ENCODE measurements at places on chromosomes 11 and 22.

DNA sequence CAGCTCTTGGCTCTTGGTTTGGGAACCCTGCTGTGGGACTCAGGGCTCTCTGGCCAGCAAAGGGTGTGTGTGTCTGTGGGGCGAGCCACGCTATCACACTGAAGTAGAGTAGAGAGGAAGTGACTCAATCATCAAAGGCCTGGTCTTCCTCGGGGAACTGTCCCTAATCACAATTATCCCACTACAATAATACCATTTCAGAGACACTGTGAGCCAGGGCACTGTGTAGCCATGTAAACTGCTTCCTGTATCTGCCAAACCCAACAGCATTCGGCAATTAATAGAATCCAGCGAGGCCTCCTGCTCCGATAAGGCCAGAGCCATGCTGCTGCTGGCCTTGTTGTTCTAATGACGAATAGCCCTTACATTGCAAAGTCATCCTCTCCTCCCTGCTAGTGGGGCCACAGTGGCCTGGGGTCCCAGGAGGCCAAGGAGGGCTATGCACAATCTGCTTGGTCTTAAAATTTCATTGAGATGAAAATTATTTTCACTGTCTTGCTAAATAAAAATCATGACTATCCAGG lies 49.8 kb upstream of the LMO2 start:
- no peak for DNase-seq

DNA sequence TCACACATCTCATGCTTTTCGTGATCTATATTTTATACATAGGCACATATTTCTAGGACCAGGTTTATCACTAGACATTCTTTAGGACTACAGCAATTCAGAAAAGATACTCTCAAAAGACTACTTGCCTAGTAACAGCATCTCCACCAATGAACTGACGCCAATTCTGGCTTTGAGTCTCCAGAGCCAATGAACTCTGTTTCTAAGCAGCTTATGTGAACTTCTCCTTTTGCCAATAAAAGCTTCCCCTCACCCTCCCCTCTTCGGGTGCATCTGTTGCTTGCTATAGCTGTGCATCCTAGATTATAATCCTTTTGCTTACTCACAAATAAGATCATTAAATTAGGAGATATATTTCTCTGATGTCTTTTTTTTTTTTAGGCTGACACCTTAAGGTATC lies 11.4 kb upstream of the ANKK1 start:
- DNase-seq = no peak

GRCh38 chr11:124612045-124612444 lies 817 bp downstream of the PANX3 start:
- DNase-seq = no peak

DNA sequence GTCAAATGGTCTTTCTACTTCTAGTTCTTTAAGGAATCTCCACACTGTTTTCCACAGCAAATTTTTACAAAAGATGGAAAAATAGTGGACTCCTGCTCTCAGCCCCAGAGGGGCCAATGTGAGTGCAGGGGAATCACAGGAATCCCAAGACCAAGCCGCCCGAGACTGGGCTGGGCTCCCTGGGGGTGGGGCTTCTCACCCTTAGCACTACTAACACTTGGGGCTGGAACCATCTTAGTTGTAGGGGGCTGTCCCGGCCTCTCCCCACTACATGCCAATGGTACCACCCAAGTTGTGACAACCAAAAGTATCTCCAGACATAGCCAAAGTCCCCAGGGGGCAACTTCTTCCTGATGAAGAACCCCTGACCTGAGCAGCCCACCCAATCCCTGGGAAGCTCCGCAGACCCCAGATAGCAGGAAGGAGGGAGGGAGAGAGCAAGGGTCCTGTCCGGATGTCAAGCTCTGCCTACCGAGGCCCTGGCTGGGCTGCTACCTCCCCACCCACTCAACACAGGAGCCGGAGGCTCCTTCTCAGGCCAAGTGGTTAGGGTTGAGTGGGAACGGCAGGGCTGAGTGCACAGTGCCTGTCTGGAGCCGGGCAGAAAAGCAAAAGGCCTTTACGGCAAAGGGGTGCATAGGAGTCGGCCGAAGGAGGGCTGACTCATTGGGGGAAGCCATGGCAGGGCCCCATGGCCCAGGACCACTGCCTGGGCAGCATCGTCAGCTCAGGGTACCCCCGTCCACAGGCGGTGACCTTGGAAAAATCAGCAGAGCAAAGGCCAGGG lies 122.5 kb upstream of the FGF3 start:
- no peak for DNase-seq

DNA sequence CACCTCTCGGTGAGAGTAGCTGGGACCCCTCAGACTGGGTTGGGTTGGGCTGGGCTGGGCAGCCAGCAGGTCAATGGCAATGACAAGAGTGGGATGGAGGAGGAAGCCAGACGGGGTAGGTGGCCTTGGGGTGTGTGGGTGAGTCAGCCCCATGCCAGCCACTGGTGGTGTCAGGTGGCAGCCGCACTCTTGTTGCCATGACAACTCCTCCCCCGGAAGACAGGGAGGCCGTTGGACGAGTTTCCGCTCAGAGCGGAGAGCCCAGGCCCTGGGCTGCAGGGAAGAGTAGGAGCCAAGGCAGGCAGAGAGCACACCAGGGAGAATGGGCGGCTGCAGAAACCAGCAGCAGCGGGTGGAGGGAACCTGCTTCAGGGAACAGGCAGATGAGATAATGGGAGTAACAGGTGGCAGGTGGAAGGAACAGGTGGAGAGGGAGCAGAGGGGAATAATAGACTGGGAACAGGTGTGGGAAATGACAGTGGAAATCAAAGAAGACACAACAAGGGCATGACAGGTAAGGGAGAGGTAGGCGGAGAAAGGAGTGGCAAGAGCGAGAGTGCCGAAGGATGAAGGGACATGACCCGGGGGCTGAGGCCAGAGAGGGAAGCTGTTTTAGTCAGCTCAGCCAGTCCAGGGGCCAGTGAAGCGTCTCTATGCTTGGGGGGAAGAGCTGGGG lies 8.7 kb downstream of the SPTBN2 start:
- DNase-seq = no peak

Data from AG09319 (cell line).